ENCODE measurements at places on chromosomes 6 and 20. TPM values are rescaled to one million over a fixed set of nuclear protein-coding genes. Genes with fewer than 3 reads are reported as not detected.

GRCh38 chr20:38002422-38002821 lies 30.8 kb downstream of the TTI1 start:
- DNase-seq: no peak

DNA sequence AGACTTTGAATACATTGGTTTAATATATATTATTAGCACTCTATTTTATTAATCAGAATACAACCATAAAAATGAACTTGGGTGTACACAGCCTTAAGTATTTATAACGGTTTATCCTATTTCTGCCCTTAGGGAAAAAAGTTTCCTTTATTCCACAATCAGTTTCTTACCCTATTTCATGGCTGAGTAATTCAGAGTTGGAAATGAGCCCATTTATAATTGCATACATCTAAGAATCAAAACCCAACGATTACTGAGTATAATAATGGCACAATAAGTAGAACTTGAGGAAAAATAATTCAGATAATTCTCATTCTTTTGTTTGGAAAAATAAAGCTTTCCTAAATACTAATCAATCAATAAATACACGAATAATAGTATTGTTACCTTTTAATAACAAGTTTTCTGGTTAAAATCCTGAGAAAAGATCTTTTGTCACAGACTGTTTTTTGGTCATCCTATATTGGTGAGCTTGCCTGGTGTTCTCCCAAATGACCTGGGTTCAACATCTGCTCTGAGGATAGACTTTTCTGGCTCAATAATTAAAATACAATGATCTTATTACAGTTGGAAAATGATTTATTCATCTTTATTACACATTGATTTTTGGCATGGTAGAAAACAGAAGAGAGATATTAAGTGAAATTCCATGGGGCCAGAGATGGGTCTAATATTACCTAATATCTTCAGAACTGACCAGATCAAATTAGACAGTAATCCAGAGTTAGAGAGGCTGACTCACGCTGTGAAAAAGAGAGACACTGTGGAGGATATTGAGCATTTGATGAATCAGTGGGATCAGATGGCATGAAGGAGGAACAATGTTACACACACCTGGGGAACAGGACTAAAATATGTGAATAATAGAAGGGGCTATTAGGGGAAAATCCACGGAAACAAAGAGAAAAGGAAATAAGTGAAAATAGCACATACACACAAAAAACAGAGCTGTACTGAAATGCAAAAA lies 162.1 kb upstream of the TBX18 start:
- no peak for DNase-seq

DNA sequence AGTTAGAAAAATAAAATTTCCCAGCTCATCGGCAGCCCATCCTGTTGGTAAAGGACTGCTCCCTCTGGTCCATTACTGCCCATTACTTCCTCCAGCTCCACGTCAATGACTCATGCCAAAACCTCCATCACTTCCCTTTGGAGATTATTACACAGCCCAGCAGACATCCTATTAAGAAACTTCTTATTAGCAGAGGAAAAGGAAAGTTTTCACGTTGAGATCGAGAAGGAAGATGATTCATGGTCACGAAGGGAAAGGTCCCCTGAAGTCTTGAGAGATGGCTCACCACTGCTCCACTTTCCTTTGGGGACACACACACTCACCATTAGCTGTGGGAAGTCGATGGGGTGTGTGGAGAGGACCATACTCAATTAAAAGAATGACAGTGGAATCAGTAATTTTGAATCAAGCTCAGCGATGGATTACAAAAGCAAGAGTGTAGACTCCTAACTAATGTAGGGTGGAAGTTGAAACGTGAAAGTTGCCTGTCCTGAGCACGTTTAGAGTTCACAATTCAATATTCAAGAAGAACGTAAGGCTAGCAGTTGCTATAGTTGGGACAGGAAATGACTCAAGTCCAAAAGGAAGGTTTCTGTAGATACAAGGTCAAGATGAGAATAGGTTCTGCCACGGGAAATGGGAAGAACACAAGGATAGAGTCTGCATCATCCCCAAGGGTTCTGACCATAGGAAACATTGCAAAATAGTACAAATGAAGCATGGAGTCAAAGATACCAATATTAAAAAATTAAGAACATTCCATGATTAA lies 21.6 kb downstream of the SASH1 start:
- DNase-seq: no peak

- DNase-seq: no peak
Observed at GRCh38 chr6:134698228-134698627, 251.7 kb downstream of the ALDH8A1 start.

GRCh38 chr6:36350082-36350481 lies 13.4 kb upstream of the BNIP5 start:
- DNase-seq: peak; percentile 29

GRCh38 chr6:98124171-98124570 lies 710.2 kb upstream of the POU3F2 start:
- no peak for DNase-seq

DNA sequence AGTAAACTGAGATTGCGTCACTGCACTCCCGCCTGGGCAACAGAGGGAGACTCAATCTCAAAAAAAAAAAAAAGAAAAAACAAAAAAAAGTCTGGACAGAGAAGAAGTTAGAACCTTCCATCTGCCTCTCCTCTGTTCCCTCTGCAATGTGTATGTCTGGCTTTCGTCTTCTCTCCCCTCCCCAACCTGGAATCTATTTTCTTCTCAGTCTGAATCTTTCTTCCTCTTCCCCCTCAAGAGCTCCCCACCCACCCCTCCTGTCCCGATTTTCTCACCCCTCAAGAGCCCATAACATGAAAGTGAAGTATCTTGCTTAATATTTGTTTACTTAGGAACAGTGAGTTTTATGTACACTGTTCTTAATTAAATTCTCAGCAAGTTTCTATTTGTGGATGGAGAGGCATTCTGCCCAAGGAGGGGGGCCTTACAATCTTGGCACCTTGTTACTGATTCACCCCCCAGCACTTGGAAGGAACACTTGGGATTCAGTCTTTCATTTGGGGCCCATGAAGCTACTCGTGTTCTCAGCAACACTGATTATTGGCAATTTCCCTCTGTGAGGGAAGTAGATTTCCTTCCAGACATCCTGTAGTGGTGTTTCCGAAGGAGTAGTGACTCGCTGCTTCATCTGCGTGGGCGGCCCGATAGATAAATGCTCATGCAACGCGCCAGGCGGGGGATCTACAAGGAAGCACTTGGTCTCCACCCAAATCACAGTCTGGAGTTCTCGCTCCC lies 69.3 kb upstream of the SRSF6 start:
- DNase-seq: no peak

GRCh38 chr20:42432496-42433334 lies 757.0 kb downstream of the PTPRT start:
- DNase-seq: no peak

GRCh38 chr6:138979365-138979764 lies 8.7 kb downstream of the REPS1 start:
- no peak for DNase-seq

GRCh38 chr20:258269-258858 lies 840 bp downstream of the DEFB132 start:
- DNase-seq: no peak

DNA sequence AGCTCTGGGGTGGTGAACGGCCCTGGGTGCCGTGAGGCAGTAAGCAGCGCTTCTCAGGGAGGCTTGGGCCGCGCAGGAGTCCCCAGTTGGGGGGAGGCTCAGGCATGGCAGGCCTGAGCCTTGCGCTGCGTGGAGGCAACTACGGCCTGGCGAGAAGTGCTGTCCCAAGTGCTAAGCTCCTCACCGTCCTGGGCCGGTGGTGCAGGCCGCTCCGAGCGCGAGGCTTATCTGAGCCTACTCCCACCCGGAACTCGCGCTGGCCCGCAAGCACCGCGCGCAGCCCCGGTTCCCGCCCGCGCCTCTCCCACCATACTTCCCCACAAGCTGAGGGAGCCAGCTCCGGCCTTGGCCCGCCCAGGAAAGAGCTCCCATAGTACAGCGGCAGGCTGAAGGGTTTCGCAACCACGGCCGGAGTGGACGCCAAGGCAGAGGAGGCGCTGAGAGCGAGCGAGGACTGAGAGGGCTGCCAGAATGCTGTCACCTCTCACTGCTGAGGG lies 1.8 kb upstream of the WRNIP1 start:
- DNase-seq: no peak

DNA sequence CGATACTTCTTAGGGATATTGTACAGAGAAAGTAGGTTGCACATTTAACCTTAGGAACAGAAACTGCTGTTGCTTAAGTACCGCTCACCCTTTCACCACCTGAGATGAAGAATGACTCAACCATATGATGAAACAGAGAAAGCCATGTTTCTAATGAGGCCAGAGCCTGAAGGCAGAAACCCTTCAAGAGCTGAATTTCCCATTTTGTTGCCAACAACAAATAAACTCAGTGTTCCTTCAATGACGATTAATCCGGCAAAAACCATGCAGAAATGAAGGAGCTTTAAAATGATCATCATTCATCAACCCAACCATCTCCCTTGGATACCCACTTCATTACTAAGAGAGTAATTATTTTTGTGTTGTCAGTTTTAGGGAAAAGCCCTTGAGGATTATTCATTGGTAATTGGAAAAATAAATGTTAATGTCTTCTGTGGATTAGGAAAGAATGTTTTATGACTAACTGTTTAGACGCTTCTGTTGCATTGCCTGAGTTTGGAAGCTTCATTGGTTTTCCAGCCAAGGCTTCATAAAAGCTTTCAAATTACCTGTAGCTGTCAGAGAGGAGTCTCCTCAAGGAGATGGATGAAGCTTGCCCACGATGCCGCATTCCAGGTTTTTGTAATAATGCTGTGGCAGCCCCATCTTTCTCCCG lies 112.1 kb upstream of the IYD start:
- DNase-seq: peak; percentile 47

DNA sequence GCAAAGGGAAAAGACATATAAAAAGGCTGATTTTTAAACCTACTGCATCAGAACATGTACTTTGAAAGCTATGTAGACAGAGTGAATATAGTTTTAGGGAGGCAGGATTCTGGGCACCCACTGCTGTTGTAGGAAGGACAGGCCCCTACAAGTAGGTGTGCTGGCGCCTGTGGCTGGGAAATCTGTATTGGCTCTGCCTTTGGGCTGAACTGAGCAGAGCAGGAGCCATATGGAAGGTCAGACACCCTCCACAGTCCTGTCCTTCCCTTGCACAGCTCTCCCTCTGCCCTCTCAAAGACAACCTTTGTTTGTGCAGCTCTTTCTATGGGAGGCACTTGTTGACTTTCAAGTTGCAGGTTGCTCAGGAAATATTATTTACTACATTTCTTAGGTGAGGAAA lies 18.4 kb upstream of the ULBP3 start:
- DNase-seq: no peak

GRCh38 chr6:106237286-106237685 lies 88.3 kb downstream of the ATG5 start:
- no peak for DNase-seq

GRCh38 chr6:105213272-105213671 lies 33.5 kb upstream of the POPDC3 start:
- DNase-seq: no peak

GRCh38 chr6:29968130-29968529 lies 25.8 kb downstream of the HLA-A start:
- no peak for DNase-seq

- DNase-seq: no peak
Observed at GRCh38 chr6:144266091-144266649, 19.0 kb upstream of the UTRN start.

- DNase-seq: peak; percentile 83
Observed at GRCh38 chr6:26249707-26249956, 115.4 kb upstream of the BTN3A2 start.

GRCh38 chr6:113529196-113529595 lies 327.9 kb upstream of the MARCKS start:
- no peak for DNase-seq

DNA sequence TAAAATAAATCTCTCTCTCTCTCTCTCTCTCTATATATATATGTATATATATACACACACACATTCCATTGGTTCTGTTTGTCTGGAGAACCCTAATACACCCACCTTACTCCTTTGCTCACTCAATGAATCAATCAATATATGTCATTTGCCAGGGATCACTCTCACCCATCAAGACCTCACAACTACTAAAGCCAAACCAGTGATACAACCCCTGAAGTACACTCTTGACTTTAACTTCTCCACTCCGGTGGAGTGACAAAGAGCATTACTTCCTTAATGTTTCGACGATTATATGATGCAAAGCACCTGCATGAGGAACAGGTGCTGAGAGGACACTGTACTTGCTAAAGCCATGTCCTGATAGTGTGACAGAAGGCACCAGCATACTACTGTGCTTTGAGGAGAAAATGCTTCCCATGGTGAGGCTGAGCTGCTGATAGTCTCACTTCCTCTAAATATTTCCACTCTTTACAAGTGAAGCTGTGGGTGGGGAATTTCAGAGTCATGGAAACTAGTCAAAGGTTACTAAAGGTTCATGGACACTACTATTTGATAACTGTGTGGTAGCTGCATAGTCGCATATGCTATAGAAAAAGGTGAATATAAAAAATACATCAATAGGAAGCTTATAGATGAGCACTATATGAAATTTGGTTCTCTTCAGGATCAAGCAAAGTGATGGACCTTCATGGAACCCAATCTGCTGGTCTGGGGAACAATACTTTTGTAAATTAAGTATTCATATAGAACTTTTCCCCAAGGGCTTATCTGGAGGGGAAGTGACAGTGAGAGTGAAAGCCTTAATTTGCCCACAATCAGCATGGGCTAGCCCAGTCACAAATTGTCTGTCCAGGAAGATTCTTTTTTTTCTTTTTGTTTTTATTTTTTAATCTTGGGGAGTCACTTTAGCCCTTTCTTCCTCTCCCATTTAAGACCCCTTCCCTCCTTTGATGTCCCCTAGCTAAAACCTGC lies 141.9 kb upstream of the NEDD9 start:
- no peak for DNase-seq

DNA sequence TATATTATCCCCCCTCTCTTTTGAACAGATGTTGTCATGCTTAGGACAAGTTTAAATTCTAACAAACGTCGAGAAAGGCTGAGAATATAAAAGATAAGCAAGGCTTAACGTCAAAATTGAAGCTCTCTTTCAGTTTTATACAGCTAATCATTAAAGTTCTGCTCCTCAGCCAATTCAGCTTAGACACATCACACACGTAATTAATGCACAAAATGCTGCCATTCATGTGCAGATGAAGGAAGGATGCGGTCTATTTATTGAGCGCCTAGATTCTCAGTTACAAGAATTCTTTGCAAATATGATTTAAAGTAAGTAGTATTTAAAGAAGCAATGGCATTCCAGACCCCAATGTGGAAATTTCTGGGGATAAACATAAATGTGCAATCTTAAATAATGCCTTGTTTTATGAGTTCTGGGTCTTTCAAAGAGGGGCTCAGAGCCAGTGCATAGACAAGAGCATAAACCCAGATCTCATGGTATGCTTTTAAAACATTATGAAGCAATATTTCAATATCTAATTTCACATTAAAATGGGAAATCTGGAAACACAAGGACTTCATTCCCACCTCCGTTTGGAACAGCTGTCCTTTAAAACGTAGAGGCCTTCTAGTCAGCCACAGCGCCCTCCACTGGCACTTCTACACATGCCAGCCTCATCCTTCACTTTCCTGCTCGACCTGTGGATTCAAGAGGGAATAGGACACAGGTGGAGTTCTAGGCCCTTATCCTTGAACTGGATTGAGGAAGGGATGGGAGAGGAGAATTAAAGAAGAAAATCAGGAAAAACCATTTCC lies 85.8 kb downstream of the LYRM4 start:
- no peak for DNase-seq

GRCh38 chr6:41638002-41638934 lies at the start of gene MDFI:
Gene MDFI (plus strand): TSS chr6:41638468. CDS start chr6:41638750, 282 bp downstream.
- peak; percentile 36 for DNase-seq

PSORS1C1 gene
- polyA plus RNA-seq: 0.33 TPM

MYH7B gene
- 0.46 TPM for polyA plus RNA-seq

MATN4 gene
- polyA plus RNA-seq: not detected

SLC52A3 gene
- 11.3 TPM for polyA plus RNA-seq

ZNF391 gene
- 4.2 TPM for polyA plus RNA-seq

NEDD9 gene
- polyA plus RNA-seq: 12.9 TPM

ZC3H12D gene
- polyA plus RNA-seq: 3.5 TPM

SS18L1 gene
- polyA plus RNA-seq: 18.2 TPM

ACTL10 gene
- polyA plus RNA-seq: 1.4 TPM

AGER gene
- polyA plus RNA-seq: 14.9 TPM

All from large intestine (tissue), 12 donors.